ENCODE measurements at places on chromosomes 2 and 18.

- no peak for DNase-seq
These were observed 63.2 kb downstream of the ASB1 start for GRCh38 chr2:238489896-238490295.

DNA sequence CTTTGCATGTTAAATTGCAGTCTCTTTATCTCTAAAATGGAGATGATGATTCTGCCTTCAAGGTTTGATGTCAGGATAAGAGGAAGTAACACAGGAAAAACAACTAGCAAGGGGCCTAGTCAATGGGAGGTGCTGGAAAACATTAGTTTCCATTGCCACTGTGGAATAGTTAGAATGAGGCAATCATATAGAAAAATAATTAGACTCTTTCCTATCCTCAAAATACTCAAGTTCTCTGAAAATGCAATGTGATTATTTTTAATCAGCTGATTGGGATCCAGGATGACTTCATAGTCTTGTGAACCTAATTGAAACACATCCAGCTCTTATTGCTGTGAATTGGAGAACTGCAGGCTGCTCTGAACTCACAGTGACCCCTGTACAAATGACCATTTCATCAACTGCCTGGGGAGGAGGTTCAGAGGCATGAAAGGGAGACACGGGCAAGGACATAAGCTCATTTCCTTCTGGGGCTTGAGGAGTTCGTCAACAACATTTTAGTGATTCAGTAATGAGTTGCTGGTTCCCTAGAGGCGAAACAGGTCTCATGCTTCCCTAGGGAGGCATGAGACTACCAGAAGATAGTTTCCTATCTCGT lies 422.5 kb downstream of the LPIN1 start:
- DNase-seq, result no peak

DNA sequence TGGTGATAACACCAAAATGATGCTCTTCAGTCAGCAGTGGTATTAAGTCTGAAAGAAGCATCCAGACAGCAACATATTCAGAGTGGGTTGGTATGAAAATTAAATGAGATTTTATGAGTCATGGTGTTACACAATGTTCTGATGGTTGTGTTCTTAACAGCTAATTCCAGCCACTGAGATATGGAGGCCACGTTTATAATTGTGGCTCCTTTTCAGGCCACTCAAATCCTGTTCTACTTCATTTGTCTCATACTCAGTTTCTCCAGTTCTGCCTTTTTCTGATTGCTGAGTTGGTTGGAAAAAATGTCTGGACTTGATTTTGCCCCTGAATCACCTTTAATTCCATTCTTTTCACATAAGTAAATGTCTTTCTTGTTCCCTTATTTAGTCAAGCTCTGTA lies 162.7 kb upstream of the COL3A1 start:
- DNase-seq, result no peak

- DNase-seq, result no peak
These were observed 14.6 kb upstream of the NT5DC4 start for GRCh38 chr2:112706170-112706664.

GRCh38 chr18:2108591-2108990 lies 462.7 kb downstream of the METTL4 start:
- no peak for DNase-seq

- DNase-seq, result no peak
These were observed 411.8 kb downstream of the MTX2 start for GRCh38 chr2:176680916-176681516.

DNA sequence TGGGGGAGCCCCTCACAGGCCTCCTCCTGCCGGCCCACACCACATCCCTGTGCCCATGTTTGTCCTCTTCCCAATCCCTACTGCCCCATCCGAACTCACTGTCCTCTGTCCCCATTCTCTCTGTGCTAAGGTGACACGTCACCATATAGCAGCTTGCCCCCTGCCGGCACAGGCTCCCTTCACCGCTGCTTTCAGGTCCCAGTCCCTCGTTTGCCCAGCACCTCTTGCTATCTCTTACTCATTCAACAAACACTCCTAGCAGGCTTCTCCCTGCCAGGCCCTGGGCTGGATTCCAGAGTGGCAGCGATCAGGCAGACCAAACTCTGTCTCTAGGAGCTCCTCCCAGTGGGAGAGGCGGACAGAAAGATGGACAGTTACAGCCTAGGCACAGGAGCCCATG lies 74.3 kb downstream of the TFCP2L1 start:
- DNase-seq, result no peak

GRCh38 chr18:78984941-78985784 lies 5.5 kb downstream of the SALL3 start:
- peak; percentile 74 for DNase-seq

DNA sequence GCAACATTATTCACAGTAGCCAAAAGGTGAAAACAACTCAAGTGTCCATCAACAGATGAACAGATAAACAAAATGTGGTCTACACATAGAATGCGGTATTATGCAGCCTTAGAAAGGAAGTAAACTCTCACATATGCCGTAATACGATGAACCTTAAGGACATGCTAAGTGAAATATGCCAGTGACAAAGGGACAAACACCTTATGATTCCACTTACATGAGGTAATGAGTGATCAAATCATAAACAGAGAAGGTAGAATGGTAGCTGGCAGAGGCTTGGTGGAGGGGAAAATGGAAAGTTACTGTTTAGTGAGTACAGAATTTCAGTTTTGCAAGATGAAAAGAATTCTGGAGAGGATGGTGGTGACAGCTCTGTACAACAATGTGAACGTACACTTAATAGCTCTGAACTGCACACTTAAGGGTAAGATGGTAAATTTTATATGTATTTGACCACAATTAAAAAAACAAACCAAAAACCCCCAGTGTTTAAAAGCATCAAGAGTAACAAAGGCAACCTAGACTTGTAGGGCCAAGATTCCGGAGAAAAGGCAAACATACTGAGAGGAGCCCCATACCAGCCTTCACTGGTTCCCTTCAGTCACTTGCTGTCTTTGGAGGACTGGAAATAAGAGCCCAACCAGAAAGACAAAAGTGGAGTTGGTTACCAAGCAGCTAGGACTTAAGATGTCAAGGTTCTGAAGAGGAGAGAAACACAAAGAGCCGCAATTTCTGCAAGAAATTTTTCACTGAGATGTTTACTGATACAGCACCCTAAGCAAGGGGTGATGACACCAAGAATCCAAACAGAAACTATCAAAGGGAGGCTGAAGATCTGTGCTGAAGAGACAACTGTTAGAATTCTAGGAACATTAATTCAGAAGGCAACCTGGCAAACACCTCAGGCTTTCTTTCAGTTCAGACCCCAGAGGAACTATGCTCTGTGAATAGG lies 61.3 kb downstream of the CUL3 start:
- DNase-seq, result no peak

GRCh38 chr18:78912336-78912735 lies 67.3 kb upstream of the SALL3 start:
- DNase-seq, result no peak

DNA sequence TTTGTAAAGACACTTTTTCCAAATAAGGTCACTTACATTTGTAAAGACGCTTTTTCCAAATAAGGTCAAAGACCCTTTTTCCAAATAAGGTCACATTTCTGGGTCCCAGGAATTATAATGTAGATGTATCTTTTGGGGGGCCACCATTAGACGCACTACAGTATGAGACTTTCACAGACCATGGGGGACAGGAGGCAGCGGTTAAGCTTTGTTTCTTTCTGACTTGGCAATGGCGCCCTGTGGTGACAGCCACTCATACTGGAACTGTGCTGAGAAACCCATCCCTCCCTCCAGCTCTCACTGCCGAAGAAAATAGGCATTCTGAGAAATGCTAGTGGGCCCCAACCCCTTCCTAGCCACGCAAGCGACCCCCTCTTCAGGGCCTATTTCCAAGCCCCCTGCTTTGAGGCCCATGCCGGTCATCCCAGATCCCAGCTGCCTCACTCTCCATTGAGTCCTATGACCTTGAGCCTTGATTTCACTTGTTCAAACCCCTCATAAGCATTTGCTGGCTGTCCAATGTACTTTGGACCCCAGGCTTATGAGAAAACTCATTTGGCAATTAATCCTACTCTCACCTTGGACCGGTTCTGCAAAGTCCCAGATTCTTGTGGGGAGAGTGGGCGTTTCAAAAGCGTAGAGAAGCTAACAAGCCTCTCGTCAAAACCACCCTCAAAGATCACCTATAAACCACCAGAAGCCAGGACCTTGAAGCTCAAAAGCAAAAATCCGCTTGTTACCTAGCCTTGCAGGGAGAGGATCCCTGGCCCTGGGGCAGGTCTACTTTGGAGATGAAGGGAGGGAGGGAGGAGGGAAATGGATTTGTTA lies 11.3 kb upstream of the SPATA3 start:
- DNase-seq, result no peak

GRCh38 chr18:24827501-24827900 lies 367.1 kb downstream of the HRH4 start:
- no peak for DNase-seq

DNA sequence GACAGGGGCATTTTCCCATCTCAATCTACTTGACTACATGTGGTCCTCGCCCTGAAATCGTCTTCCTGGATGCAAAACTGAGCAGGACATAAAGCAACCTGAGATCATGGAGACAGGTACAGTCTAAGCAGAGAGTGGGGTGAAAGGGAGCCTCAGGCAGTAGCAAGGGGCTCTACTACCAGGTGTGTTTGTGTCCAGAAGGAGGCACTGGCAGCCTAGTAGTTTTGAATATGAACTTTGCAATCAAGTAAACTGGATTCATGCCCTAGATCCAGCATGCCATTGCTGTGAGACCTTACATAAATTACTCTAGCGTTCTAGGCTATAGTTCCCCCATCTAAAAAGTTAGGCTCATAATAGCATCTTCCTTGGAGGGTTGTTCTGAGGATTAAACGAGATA lies 147.4 kb downstream of the TXNL1 start:
- no peak for DNase-seq

DNA sequence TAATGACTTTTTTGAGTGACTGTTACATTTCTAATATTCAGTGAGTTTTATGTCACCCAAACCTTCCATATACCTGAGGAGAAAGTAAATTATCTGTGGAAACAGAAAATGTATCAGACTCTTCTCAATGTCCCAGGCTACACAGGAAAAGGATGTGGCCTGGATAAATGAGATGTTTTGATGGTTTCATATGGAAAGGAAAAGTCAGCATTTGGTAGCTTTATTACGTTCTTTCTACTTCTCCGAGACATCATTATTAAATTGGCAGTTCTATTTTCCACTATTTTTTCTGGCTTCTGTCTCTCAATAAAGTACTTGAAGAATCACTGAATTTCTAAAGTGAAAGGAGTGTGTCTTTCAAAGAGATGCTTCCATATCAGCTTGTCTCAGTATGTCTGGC lies 847.0 kb upstream of the CRIM1 start:
- DNase-seq, result no peak

DNA sequence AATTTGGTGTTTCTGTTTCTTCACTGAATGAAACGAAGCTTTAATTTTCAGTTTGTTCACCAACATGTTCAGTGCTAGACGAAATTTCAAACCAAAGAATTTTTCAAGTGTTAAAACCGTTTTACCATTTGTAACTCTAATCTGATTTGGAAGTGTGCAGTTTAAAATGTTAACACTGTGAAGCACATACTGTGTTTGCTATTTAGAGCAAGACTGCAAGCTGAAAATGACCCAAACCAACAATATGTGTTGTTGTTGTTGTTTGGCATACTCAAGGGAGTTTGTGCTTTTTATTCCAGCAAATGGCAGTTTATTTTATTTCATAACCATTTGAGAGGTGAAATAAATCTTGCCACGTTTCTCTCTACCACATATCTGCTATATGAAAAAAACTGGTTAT lies 128.4 kb upstream of the CDH7 start:
- DNase-seq, result no peak

- DNase-seq, result no peak
These were observed 33.7 kb upstream of the RFX8 start for GRCh38 chr2:101508636-101509035.

GRCh38 chr2:212354382-212354781 lies 184.2 kb downstream of the ERBB4 start:
- no peak for DNase-seq

- DNase-seq, result no peak
These were observed 110.6 kb upstream of the TNP1 start for GRCh38 chr2:216970359-216970915.

- DNase-seq, result no peak
These were observed 109.1 kb upstream of the CTDP1 start for GRCh38 chr18:79570266-79571201.

GRCh38 chr2:186889101-186889879 lies 40.3 kb upstream of the ZSWIM2 start:
- no peak for DNase-seq

- DNase-seq, result no peak
These were observed 88.6 kb upstream of the RPE start for GRCh38 chr2:209913786-209914345.

- DNase-seq, result no peak
These were observed 52.0 kb upstream of the TRIM43 start for GRCh38 chr2:95539836-95540235.

GRCh38 chr18:57429167-57430078 lies 5.8 kb upstream of the ONECUT2 start:
- no peak for DNase-seq

DNA sequence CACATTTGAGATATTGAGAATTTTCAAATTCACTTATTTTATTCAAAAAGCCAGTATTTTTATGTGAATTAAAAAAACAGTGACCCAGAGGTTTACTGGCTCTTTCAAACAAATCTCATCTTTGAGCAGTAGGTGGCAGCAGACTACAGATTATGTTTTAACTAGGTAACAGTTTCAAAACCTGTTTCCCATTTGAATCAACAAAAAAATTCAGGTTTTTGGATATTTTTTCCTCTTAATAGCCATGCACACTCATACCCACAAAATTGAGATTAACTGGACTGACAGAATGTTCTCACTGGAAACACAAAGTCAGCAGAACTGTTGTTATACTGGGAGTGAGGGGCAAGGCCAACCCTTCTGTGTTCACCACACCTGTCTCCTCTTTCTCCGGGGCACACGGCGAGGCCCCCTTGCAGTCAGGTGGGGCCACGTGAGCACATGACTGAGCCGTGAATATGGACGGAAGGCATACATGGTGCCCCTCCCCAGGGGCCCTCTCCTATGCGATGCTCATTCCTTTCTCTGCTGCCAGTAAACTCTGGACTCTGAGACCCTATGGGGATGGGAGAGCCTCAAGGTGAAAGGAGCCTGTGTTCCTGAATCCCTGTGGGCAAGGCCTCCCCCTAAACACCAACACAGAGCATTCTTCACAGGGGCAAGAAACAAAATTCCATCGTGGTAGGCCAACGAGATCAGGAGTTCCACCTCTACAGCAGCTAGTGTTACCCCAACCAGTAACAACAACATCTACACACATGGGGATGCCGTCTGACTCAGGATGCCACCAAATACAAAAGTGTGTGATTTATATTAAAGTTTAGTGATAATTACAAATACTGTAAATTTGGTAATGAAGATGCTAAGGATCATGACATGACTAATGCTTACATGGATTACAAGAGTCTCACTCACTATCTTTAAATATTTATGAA lies 80.4 kb downstream of the LPIN2 start:
- DNase-seq, result peak; percentile 79
